Right lung (tissue), 10 donors: ENCODE measurements at places on chromosomes 16 and 17.

- DNase-seq: no peak
Measured at GRCh38 chr16:6687593-6687992, 645.1 kb upstream of the RBFOX1 start.

DNA sequence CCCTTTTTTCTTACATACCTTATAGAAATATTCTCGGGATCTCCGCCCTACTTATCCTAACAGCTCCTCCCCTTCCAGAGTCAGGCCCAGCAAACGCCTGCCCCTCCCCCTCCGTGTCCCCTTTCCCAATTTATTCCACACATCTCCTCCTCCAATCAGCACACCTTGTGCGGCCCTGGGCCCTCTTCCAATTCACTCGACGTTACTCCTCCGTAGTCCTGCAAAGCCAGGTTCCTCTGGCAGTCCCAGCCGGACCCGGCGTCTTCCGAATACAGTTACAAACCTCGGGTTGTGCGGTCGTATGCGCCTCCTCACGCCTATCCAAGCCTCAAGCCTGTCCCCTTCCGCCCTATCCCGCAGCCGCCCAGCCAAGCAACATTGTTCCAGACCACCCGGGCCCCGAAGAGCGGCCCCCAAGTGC, 677 bp downstream of the CBX1 start:
- DNase-seq: peak; percentile 64

DNA sequence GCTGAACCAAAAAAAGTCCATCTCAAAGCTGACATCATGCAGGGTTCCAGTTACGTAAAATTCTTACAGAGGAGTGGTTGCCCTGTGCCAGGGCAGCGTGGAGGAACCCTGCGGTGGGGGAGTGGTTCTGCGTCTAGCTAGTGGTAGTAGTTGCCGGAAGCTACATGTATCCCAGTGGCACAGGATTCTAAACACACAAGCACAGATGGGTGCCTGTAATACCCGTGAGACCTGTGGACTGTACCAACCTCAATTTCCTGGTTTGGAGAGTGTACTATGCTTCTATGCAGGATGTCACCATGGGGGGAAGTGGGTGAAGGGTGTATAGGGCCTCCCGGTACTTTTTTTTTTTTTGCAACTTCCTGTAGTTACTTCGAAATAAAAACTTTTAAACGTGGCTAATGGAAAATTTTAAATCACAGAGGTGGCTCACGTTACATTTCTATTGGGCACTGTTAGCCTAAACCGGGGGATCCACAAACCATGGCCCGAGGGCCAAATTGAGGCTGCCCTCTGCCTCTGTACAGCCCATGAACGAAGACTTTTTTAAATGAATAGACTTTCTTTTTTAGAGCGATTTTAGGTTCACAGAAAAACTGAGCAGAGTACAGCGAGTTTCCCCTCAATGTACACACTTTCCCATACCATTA, 38.5 kb downstream of the TBC1D16 start:
- no peak for DNase-seq

GRCh38 chr16:86126891-86127290, 227.9 kb downstream of the IRF8 start:
- no peak for DNase-seq

DNA sequence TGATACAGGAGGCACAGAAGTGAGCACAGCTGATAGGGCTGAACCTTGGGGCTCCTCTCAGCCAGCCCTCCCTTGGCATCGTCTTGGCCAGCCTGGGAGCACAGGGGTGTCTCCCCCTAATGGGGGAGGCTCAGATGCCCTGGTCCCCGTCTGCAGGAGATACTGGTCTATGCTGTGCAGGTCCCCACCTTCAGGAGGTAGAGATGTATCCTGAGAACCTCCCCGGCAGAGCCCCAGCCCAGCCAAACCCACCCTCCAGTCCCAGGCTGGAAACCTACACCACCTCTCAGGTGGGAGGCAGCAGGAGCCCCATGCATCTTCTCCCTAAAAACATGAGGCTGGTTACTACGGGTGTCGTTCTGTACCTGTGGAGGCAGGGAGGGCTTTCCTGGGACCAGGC, 38.7 kb downstream of the ABCC6 start:
- DNase-seq: no peak

DNA sequence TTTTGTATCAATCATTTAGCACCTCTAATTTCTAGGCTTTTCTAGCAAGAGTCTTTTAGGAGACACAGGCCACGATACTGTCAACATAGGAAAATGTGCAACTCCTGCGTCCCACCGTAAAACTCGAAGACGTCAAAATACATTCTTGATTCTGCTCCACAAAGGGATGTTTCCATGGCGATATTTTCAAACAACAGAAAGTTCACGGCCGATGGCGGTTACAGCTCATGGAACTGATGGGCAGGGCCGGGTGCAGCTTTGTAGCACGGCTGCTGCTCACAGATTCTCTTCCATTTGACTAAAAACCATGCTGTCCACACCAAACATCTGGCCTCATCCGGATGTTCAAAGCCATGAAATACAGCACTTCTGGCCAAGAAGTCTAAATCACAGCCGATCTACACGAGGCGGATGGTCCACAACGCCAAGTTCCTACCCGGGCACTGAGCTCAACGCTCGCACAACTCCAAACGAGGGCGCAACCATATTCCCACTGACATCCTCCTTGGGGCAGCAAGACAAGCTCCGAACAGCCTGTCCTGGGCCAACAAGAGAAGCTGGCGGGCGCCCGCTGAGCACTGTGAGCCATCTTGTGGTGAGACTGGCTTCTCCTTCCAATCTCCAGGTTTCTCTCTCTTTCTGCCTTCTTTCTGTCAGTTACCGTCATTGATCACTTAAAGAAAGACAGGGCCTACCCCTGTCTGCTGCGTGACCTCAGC, 79.8 kb downstream of the ZNF778 start:
- DNase-seq: no peak

GRCh38 chr16:84166796-84167695, 19.8 kb downstream of the TAF1C start:
- DNase-seq: no peak

DNA sequence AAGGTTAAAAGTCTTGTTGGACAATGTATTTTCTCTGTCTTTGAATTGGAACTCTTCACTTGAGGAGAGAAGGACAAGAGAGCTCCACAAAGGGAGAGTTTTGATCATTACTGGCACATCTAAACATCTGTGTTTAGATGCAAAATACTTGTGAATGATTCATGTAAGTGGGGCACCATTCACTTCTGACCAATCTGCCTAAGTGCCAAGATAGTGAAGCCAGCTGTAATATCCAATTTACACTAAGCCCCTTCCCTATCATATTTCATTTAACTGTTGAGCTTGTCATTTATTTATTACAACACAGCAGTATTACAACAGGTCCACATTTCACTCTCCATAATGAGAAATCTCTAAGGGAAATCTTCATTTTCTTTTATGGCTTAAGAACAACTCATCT, 832.3 kb upstream of the GOT2 start:
- DNase-seq: no peak

DNA sequence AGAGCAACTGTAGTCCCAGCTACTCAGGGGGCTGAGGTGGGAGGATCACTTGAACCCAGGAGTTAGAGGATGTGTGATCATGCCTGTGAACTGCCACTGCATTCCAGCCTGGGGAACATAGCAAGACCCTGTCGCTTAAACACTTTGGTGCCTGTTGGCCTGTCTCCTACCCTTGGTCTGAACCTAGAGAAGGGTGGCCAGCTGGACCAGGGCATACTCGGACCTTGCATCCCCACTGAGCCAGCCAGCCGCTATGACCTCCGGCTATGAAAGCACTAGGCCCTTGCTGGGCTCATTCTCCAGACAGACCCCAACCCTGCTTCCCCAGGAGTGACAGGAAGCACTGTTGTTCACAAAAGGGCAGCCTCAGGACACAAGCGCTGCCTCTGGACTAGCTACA, 4.6 kb downstream of the IFT20 start:
- no peak for DNase-seq

DNA sequence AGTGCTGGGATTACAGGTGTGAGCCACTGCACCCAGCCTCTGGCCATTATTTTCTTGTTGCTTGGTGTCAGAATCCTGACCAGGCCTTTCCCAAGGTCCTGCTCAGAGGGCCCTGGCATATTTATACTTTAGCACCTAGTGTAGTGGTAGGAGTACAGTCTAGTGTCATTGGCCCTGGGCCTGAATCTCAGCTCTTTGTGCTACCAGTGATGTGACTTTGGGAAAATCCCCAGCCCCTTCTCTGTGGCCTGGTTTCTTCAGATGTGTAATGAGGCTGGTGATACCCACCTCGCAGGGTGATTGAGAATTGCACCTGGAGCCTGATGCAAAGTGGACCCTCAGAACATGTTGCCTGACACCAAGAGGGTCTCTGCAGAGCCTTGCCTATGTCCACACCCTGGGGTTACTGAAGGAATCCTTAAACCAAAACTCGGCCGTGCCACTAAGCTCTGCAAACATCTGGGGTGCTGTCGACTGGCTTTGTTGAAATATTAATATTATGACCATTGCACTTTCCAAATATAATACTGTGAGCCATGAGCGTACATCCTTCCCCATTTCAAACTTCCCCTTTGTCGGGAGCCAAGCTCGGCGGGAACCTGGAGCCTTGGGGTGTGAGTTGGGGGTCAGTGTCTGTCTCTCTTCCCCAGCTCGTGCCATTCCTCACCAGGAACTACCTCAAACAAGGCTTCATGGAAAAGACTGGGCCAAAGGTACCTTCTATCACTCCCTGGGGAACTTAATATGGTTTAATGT, 18.0 kb upstream of the RNF135 start:
- DNase-seq: no peak

GRCh38 chr17:74592087-74592990, at the start of gene CD300LD:
Gene CD300LD (minus strand): TSS chr17:74592283. CDS start chr17:74592202, 81 bp downstream.
- no peak for DNase-seq

- no peak for DNase-seq
Measured at GRCh38 chr16:3599922-3600321, 11.5 kb downstream of the SLX4 start.

DNA sequence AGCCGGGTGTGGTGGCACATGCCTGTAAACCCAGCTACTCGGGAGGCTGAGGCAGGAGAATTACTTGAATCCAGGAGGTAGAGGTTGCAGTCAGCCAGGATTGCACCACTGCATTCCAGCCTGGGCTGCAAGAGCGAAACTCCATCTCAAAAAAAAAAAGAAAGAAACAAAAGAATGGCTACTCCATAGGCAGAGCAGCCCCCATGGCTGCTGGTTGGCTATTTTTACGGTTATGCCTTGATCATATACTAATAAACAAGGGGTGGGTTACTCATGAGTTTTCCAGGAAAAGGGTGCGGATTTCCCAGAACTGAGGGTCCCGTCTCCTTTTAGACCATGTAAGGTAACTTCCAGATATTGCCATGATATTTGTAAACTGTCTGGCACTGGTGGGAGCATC, 76.2 kb upstream of the TMEM97 start:
- DNase-seq: no peak

GRCh38 chr17:31517524-31517923, 126.0 kb downstream of the RAB11FIP4 start:
- no peak for DNase-seq

GRCh38 chr17:13204607-13205237, 186.9 kb upstream of the ELAC2 start:
- no peak for DNase-seq

DNA sequence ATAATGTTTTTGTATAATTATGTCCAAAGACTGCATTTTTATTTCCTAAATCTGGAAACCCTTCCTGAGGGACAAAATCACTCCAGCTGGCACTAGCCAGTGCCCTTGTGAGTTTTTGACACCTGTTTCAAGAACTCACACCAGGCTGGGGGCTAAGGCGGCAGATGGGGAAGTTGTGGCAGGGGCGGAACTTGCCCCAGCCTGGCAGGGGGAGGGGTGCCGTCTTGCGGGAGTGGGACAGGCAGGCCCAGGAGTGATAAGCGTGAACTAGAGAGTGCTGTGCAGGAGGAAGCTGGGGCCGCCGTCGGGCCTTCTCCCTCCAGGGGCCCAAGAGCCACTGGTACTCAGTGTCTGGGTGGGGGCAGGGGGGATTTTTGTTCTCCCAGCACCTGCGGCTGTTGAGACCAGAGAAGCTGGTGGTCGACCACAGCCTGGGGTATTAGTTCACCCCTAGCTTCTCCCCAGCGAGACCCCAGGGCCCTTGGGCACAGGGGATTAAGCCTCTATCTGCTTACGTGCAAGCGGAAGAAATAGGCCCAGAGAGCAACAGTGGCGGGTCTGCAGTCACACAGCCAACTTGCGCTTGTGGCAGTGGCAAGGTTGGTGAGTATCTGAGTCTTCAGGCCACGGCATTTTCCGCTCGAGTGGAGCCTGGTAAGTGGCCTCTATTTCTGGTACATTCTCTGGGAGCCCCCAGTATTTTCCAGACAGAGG, 40.2 kb upstream of the PLCG2 start:
- no peak for DNase-seq

GRCh38 chr17:37742116-37742761, 2.6 kb downstream of the HNF1B start:
- DNase-seq: no peak

- no peak for DNase-seq
Measured at GRCh38 chr16:51473091-51473490, 322.0 kb upstream of the SALL1 start.

DNA sequence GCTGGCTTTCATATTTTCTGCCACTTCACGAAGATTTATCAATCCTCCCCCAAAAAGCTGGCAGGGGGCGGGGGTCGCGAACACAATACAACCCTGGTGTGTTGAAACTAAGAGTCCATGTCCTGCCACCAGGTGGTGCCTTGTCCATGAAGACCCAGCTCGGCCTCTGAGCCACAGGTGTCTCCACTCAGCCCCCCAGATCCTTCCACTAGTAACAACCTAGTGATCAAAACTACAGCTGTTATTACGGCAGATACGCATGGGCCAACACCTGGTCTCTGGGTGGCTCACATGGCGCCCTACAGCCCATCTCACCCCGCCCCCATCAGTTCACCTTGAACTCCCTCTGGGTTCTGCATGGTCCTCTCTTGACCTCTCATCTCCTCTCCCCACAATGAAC, 27.7 kb downstream of the USP7 start:
- DNase-seq: no peak

- no peak for DNase-seq
Measured at GRCh38 chr17:38900978-38901656, 24.3 kb upstream of the LASP1NB start.

GRCh38 chr17:51147650-51148049, 5.7 kb upstream of the NME1 start:
- no peak for DNase-seq
